ENCODE measurements at places on chromosomes 13 and 19. TPM values are rescaled to one million over a fixed set of nuclear protein-coding genes. Genes with fewer than 3 reads are reported as not detected.

- peak; percentile 54 for DNase-seq
Observed at GRCh38 chr19:38695317-38695683, 47.9 kb downstream of the ACTN4 start.

DNA sequence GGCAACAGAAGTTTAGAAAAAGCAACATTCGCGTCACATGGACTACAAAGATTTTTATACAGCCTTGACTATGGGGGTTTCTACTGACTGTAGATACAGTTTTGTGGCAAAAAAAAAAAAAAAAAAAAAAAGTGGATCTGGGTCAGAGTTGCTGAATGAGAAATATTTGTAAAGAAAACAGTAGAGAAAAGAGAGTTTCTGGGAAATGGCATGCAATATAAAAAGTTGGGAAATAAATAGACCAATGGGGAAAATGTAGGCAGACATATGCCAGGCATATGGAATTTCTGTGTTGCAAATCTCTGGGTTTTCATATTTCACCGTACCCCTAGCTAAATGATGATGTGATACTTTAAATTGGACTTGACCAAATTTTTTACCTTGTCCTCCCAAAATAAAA, 315.3 kb downstream of the EFNB2 start:
- DNase-seq: no peak

- no peak for DNase-seq
Observed at GRCh38 chr13:101736566-101736965, 284.1 kb downstream of the ITGBL1 start.

Gene YJEFN3
- total RNA-seq: 6.4 TPM

DNA sequence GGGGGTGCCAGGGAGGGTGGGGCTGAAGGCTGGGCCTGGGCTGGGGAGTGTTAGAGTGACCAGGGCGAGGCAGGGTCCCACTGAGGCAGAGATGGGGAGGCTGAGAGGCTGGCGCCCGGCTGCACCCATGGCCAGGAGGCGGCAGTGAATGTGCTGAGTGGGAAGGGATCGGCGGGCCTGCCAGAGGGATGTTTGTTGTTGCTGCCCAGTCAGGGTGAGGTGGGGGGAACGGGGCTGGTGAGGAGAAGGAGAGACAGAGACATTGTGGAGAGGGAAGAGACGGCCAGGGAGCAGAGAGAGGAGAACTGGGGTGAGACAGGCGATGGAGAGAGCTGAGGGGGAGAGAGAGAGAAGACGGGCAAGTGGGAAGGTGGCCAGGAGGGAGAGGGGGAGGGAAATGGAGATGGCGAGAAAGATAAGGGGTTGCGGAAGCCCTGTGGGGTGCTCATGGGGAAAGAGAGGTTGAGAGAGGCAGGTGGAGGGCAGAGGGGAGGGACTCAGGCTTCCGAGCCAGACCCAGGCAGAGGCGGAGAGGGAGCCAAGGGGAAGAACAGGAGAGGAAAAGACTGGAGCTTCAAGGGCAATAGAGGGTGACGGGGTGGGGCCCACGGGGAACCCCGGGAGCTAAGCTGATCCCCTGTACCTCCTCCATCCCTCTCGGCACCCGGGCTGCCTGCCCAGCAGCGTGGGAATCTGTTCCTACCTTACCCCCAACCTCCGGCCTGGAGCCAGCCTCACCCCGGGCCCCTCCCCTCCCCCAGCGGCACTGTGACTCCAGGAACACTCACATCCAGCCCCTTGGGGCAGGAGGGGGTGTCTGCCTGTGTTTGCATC, 690 bp upstream of the B3GNT8 start:
- peak; percentile 80 for DNase-seq

GRCh38 chr13:82661126-82661525, 1221.1 kb downstream of the SLITRK1 start:
- DNase-seq: no peak

GRCh38 chr13:62779161-62779560, 1363.5 kb upstream of the PCDH20 start:
- no peak for DNase-seq

DNA sequence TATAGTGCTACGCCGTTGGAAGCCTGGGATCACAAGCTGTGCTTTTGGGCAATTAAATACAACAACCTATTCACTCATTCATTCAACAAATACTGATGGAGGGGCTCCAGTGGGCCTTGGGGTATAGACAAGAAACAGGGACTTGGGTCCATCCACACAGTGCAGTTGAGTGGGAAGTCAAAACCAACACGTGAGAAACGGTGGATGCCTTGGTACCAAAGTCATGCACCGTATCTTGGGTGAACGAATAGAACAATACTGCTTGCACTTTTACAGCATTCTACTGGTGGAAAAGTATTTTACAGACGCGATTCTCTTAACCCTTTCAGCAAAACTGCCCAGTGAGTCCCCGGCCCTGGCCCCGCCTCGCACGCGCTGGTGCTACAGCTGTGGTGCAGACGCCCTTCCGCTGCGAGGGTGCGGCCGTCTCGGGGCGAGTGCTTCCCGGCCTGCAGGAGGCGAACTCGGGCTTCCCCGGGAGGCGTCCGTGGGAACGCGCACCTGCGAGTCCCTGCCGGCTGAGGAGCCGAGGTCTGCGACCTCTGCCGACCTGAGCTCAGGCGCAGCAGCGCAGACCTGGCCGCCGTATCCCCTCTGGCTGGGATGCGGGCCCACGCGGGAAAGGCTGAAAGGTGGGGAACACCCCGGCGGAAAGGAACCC, 8.3 kb downstream of the TNFRSF19 start:
- peak; percentile 92 for DNase-seq

- peak; percentile 92 for DNase-seq
Observed at GRCh38 chr13:31199849-31200636, at the start of gene B3GLCT. B3GLCT (plus strand) TSS chr13:31199975; CDS start chr13:31200085, 110 bp downstream.
